GM12878 (cell line): ENCODE measurements at places on chromosomes 11 and 22.

DNA sequence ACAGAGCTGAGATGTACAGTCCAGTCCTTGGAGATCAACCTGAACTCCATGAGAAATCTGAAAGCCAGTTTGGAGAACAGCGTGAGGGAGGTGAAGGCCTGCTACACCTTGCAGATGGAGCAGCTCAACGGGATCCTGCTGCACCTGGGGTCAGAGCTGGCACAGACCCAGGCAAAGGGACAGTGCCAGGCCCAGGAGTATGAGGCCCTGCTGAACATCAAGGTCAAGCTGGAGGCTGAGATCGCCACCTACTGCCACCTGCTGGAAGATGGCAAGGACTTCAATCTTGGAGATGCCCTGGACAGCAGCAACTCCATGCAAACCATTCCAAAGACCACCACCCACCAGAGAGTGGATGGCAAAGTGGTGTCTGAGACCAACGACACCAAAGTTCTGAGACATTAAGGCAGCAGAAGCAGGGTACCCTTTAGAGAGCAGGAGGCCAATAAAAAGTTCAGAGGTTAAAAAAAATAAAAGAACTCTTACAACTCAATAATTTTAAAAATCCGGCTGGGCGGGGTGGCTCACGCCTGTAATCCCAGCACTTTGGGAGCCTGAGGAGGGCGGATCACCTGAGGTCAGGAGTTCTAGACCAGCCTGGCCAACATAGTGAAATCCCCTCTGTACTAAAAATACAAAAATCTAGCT, 69.9 kb upstream of the RTL6 start:
- DNase-seq = no peak

DNA sequence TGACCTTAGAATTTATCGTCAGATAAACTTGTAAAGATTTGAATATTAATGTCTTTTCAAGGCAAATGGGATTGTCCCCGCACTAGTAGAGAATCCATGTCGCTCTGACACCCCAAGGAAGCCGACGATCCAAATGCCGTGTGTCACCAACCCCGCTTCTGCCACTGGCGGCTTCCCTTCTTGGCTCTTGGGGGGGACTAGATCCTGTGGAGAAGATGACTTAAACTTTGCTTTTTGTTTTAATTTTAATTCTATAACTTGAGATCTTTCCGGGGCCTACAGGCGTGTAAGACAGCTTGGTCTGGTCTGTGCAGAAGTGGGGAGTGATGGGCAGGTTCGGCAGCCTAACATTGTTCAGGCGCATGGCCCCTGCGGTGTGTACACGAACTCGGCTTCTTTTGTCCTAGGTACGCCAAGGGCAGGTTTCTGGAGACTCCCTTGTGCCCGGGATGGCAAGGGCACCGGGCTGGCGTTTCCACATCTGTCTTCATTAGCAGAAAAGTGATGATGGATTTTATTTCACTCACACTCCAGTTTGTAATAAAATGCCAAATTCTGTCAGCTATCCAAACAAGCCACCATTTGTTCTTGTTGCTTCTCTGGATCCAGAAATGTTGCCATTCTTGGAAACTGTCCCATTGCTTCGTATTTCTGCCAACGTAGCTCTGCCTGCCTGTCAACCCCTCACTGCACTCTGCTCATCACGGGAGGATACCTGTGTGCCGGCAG, 6.7 kb downstream of the YDJC start:
- no peak for DNase-seq

DNA sequence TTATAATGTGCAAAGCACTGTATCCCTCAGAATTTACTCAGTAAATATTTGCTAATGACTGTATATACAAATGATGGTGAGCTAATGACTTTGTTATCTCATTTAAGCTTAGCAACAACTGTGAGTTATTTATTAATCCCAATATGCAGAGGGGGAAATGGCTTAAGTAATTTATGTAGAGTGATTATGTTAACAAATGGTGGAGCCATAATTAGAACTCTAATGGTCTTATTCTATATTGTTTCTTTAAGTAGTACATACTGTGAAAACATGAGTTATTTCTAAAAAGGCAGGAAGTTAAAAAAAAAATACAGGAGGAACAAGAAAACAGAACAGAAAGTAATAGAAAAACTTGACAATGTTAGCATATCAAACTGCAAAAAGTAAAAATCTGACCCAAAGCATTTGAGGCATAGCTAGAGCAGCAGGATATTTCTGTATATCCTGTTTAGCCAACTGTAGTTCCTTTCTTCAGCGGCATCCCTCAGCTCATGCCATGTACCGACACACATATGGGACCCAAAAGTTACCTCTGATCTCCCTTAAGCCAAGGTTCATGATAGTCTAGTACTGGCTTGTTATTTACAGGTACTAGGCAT, 94.2 kb downstream of the FCHSD2 start:
- DNase-seq = peak; percentile 88

- no peak for DNase-seq
Measured at GRCh38 chr11:103862802-103863174, 173.7 kb upstream of the DDI1 start.

DNA sequence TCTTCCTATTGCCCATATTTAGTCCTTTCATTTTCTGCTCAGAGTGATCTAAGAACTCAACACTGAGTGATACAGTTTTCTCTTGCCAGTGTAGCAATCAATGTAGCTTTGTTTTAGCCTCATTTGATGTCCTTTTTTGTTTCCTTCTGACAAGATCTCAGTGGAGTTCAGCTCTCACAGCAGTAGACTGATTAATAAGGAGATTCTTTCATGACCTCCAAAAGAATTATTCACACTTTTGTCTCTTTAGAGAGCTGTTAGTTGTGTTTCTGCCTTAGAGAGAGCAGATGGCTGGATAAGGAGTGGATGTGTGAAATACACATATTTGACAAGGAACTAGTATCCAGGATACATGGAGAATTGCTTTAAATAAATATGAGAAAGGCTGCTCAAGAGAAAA, 6.6 kb upstream of the TMEM225 start:
- DNase-seq = no peak

DNA sequence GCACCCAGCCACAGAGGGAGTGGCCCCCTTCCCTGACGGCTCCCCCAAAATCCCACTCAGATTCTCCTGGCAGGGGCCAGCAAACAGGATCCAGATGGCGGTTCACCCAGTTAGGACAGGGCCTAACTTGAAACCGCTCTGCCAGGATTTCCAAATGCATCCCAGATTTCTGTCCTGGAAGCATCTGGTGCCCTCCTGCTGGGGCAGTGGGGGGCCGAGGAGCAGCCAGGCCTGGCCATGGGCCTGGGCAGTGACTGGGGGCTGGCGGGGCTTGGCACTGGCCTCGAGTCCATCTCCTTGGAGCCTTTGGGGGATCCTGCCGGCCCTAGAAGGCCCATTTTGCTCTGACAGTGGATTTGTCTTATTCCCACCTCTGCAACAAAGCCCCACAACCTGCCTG, 17.9 kb upstream of the EMID1 start:
- DNase-seq = no peak

DNA sequence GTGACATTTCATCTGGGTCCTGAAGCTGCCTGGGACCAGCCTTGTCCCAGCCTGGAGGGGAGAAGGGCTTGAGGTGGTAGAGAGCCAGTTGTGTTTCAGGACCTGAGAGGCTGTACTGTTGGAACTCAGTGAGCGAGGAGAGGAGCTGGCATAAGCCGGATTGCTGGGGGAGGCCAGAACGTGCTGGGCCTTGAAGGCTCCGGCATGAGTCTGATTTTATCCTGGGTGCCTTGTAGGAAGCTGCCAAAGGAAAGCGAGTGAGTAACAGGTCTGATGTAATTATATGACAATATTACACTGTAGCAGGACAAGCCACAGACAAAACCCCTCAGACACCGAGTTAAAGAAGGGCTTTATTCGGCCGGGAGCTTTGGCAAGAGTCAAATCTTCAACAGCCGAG, 17.2 kb downstream of the AP2A2 start:
- no peak for DNase-seq

GRCh38 chr11:32487270-32487669, 51.9 kb upstream of the WT1 start:
- DNase-seq = no peak

DNA sequence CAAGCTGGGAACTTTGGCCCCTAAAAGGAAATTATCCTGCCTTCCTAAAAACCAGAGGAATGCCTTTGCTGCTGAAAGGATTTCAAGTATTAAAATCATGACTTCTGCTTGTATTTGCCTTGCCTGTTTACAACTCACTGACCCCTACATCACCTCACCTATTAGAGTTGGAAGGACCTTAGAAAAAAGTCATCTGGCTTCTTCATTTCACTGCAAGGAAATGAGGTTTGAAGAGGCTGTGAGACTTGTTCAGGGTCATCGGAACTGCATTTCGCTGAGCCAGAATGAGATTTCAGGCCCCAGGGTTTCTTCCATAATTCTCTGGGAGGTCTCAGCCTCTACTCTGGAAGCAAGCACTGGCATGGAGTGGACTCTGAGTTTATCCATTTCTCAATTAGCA, 304.1 kb downstream of the BUD13 start:
- DNase-seq = no peak

GRCh38 chr22:49230194-49230577, 597.5 kb downstream of the BRD1 start:
- no peak for DNase-seq

DNA sequence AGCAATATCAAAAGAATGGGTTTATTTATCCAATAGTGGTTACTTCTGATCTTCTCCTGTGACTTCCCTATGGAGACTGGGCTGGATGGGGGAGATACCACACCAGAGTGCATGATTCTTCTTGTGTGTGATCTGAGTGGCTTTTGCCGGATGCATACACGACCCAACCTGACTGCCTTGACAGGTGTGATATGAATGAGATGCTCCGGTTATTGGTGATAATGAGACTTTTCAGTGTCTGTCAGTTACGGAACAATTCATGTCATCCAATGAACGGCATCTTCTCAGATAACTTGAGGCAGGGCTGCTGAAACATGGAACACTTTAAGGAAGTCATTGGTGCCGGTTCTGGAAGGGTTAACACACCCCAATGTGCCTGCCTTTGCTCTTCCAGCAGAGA, 17.7 kb downstream of the FJX1 start:
- no peak for DNase-seq

DNA sequence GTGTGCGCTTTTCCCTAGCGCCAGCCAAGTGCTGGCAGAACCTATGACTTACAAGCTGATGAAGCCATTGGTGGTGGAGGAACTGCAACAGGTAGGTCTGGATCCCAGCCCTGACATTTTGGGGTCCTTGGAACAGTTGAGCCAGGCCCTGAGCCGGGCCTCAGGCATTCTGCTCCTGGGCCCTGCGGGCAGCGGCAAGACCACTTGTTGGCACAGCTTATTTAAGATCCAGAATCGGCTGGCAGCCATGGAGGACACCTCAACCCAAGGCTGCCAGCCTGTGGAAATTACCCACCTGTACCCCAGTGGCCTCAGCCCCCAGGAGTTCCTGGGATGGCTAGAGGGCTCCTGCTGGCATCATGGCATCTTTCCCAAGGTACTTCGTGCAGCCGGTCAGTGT, 49.7 kb downstream of the DNHD1 start:
- DNase-seq = no peak

- no peak for DNase-seq
Measured at GRCh38 chr11:35426351-35426750, 7.0 kb upstream of the SLC1A2 start.

DNA sequence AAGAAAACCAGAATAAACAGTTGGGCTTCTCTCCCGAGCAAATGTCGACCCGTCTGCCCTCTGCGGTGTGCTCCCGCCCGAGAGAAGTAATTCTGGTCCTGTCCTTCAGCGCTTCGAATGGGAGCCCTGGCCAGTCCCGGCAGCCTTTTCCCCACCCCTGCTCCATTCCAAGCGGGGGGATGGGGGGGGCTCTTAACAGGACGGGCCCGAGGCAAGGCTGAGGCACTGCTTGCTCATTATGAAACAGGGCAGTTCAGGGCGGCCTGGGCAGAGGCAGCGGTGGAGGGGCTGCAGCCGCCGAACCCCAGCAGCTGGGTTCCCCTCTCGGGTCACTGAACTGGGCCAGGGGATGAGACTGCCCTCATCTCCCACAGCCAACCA, 9.1 kb downstream of the BACE1-AS start:
- no peak for DNase-seq

DNA sequence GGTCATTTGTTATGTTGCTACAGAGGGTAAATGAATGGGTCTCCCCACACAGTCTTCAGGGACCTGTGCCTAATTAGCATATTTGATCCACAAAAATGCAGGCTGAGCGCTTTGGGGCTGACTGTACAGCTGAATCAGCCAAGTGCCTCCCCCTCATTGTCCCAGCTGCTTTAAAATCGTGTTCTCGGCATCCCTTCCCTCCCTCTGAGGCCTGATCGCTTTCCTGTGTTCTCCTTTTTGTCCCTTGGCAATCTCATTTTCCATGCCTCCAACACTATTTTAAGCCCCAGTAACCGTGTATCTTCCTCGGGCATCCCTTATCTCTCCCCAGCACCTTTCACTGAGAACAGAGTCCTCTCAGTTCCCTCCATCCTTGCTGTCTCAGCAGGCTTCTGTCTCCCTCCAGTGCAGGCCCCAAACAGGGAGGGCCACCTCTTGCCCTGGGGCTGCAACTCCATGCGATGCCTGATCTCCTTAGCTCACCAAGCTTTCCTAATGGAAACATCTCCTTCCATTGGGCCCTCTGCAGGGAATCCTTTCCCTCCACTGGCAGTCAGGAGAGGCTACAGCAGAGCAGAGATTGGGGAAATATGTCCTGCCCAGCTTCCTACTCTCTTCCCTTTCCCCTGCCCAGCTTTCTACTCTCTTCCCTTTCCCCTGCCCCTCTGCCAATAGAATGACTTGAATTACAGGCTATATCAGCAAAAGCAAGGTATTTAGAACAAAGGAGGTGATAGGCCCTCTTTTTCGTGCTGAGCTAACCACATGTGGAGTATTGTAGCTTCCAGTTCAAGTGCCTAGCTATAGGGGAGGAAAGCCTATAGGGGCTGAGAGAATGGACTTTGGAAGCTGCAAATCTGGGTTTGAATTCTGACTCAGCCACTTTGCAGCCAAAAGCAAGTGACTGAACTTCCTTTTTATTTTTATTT, 13.8 kb downstream of the UQCR10 start:
- DNase-seq = no peak

DNA sequence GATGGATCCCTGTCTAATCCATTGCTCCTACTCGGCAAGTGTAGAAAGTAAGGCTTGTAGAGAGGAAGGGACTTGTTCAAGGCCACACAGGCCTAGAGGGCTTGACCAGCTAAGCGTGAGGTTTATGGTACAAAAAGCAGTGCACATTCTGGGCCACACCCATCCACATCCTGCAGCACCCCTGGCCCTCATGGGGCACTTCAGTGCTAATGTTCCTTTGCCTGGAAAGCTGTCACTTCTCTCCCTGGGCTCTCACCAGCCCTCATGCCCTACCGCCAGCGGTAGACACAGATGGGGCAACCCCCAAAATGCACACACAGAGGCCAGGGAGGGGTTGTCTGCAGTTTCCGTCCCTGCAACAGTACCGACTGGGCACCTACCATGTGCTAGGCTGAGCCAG, 7.1 kb upstream of the MGAT3 start:
- no peak for DNase-seq

GRCh38 chr11:79762279-79762921, 321.6 kb upstream of the TENM4 start:
- DNase-seq = no peak

GRCh38 chr11:105740164-105740903, 130.5 kb downstream of the GRIA4 start:
- peak; percentile 7 for DNase-seq

GRCh38 chr11:27525824-27526516, 19.4 kb upstream of the LIN7C start:
- no peak for DNase-seq

- DNase-seq = no peak
Measured at GRCh38 chr11:123202155-123203151, 7.4 kb upstream of the CLMP start.

- no peak for DNase-seq
Measured at GRCh38 chr11:102806296-102806695, 8.3 kb upstream of the MMP1 start.

- DNase-seq = no peak
Measured at GRCh38 chr11:7272373-7272772, 20.7 kb downstream of the SYT9 start.

- no peak for DNase-seq
Measured at GRCh38 chr22:22520667-22521602, 865 bp upstream of the ZNF280A start.
